GOT3 (cell line): ENCODE measurements at places on chromosomes 2 and 18.

GRCh38 chr2:200679127-200679526 lies 93.3 kb downstream of the AOX1 start:
- no peak for DNase-seq

DNA sequence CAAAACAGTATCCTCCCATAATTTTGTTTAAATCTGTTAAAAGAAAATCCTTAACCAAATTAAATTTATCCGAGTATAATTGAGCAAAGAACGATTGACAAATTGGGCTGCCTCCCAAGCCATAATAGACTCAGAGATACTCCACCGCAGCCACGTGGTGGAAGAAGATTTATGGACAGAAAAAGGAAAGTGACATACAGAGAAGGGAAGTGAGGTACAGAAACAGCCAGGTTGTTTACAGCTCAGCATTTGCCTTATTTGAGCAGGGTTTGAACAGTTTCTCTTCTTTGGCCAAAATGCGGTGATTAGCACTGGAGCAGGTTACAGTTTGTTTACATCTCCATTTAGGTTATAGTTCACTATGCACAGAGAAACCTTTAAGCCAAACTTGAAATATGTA lies 60.8 kb downstream of the KYNU start:
- DNase-seq, result no peak

GRCh38 chr2:36526226-36526625 lies 71.7 kb downstream of the FEZ2 start:
- DNase-seq, result no peak

GRCh38 chr18:55522011-55522410 lies 66.0 kb downstream of the TCF4 start:
- no peak for DNase-seq

- no peak for DNase-seq
Measured at GRCh38 chr2:203209538-203209937, 29.3 kb upstream of the CYP20A1 start.

- no peak for DNase-seq
Measured at GRCh38 chr2:65164426-65164891, 34.6 kb upstream of the RAB1A start.

GRCh38 chr2:241412144-241412543 lies 56.1 kb downstream of the FARP2 start:
- no peak for DNase-seq

DNA sequence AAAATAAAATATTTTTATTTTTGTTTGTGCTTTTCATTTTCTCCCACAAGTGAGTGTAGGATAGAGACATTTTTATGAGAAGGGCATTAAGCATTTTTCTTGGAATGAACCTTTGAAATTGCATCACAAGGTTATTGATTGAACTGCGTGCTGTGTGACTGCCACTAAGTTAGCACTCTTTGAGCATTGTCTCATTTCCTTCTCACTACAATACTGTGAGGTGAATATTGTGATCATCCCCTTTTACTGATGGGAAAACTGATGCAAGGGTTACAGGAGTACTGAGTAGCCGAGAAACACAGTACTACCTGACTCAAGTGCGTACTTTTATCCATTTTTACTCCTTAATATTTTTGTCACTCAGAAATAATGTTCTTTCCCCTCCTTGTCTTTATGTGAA lies 2.0 kb downstream of the NBEAL1 start:
- DNase-seq, result no peak

- peak; percentile 21 for DNase-seq
Measured at GRCh38 chr18:76620321-76621170, 125.5 kb upstream of the ZNF516 start.

DNA sequence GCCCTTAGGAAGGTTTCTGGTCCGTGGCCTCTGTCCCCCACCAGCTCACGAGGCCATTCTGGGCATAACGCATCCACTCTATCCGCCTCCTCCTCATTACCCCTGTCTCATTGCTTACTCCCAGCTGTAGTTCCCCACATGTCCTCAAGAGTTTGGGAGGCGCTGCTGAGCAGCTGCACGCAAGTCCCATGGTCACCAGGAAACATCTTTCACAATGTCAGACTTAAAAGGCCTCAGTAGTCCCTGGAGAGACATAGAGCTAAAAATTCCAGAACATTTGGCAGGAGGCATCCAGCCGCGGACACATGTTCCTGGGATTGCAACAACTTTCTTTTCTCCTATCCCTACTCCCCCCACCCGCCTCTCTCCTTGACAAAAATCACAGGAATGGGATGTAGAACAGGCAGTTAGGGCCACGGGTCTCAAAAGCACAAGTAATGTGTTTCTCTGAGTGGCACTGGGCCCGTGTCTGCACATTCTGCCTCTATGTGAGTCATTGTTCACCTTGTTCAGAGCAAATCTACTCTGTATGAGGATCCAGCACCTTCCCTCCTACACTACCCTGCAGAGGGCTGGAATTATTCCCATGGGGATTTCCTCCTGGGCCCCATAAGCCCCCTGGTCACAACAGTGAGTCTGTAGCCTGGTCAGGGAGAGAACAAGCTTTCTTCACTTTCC lies 8.1 kb downstream of the LBH start:
- no peak for DNase-seq

DNA sequence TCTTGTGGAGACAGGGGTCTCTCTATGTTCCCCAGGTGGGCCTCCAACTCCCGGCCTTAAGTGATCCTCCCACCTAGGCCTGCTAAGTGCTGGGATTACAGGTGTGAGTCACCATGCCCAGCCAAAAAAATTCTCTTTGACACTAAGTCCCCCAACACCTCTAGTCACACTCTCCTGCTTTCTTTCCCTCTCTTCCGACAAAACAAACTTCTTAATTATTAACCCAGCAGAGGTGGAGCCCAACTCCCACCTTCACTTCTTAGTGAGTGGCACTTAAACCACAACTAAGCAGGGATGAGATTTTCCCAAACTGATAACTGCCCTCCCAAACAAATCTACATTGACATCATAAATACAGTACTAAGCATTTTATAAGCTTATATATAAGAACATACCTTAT lies 60.5 kb upstream of the PMAIP1 start:
- DNase-seq, result no peak

GRCh38 chr2:222300726-222301052 lies 1.9 kb upstream of the PAX3 start:
- DNase-seq, result no peak

GRCh38 chr2:6866275-6866671 lies 566 bp upstream of the CMPK2 start:
- no peak for DNase-seq

- DNase-seq, result no peak
Measured at GRCh38 chr2:113964436-113964835, 74.5 kb downstream of the ACTR3 start.

DNA sequence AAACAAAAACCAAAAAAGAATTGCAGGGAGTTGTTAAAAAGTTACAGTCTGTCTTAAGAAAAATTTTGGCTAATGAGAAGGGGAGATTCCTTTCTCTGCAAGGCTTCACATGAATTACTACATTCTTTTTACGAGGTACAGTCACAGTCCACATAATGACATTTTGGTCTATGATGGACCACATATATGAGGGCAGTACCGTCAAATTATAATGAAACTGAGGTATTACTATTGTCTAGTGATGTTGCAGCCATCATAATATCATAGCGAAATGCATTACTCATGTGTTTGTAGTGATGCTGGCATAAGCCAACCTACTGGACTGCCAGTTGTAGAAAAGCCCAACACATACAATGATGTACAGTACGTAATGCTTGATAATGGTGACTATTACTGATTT lies 12.5 kb downstream of the SERPINB7 start:
- DNase-seq, result no peak

- DNase-seq, result no peak
Measured at GRCh38 chr2:240425236-240425615, 10.2 kb upstream of the GPC1 start.

- DNase-seq, result no peak
Measured at GRCh38 chr2:96271995-96272394, 6.0 kb downstream of the CIAO1 start.

DNA sequence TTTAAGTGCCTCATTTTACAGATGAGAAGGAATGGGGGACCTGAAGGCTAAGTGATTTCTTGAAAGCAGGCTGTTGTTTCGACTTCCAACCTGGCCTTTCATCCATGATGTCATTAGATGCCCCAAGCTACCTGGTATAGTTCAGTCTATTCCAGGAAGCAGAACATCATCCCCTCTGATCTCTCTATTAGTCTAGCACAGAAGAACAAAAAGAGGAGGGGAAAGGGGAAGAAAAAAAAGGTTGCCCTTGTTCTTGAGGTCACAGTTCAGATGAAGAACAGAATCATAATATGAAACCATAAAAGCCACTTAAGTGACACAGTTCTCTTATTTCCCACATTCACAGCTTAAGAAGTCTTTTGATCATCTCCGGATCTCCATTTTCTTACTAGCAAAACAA lies 386.2 kb upstream of the HNRNPA3 start:
- no peak for DNase-seq

- no peak for DNase-seq
Measured at GRCh38 chr18:44946529-44947113, 265.9 kb downstream of the SETBP1 start.

GRCh38 chr2:204880928-204881327 lies 335.7 kb downstream of the PARD3B start:
- DNase-seq, result no peak

- DNase-seq, result no peak
Measured at GRCh38 chr2:30095402-30095801, 51.4 kb upstream of the YPEL5 start.

DNA sequence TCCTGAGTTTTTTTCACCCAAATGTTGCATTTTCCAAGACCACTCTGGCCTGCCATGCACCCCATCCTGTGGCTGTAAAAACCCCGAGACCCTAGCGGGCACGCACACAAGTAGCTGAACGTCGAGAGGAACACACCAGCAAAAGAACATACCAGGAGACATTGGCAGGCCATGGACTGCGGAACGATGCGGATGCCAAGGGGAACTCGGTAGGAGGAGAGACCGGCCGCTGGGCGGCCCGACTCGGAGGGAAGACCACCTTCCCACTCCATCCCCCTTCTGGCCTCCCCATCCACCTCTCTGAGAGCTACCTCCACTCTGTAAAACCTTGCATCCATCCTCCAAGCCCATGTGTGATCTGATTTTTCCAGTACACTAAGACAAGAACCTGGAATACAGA lies 105.5 kb upstream of the CELF4 start:
- DNase-seq, result no peak

GRCh38 chr2:235077046-235077445 lies 125.2 kb downstream of the SH3BP4 start:
- no peak for DNase-seq

DNA sequence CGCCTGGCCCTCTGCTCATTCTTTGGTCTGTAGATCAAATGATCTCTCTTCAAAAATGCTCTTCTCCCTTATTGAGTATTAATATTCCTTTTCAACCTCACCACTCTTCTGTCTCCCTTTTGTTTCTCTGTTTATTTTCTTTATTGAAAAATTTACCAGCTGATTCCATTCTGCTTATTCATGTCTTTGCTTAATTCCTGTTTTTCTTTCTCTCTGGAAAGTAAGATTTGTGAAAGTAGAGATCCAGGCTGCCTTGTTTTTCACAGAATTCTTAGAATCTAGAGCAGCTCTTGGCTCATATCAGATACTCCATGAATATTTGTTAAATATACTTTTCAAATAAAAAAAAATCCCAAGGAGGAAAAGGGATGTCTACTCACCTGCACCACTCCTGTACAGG lies 157.0 kb downstream of the DOCK10 start:
- DNase-seq, result no peak

DNA sequence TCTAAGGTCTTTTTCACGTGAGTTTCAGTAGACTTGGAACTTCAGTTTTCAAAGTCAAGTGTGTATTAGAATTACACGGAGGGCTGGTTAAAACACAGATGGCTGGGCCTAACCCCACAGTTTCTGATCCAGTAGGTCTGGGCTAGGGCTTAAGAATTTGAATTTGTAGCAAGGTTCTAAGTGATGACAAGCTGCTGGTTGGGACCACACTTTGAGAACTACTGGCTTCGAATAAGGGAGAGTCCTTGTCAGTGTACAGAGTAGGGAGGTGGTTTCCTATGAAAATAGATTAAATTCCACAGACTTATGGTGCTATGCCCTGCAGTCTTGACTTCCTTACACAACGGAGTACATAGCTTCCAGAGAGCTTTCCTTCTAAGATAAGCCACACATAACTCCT lies 4.5 kb downstream of the RHOB start:
- DNase-seq, result no peak

- no peak for DNase-seq
Measured at GRCh38 chr2:195548198-195548940, 108.7 kb upstream of the SLC39A10 start.

DNA sequence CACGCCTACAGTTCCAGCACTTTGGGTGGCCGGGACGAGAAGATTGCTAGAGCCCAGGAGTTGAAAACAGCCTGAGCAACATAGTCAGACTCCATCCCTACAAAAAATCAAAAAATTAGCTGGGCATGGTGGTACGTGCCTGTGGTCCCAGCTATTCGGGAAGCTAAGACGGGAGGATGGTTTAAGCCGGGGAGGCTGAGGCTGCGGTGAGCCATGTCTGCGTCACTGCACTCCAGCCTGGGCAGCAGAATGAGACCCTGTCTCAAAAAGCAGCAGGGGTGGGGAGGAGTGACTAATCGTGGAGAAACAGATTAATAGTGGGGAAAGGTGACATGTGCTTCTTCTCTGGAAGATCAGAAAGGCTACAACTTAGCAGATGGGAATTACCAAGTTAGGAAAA lies 58.1 kb upstream of the GPC1 start:
- no peak for DNase-seq

GRCh38 chr2:16899958-16900357 lies 234.3 kb upstream of the CYRIA start:
- no peak for DNase-seq

GRCh38 chr2:115277366-115277765 lies 834.9 kb downstream of the DPP10 start:
- DNase-seq, result no peak
